Activated CD4-positive, CD25-positive, alpha-beta regulatory T cell treated with anti-CD3 and anti-CD28 coated beads, Interleukin-2, amount 50 U/mL, for 72 hours (primary cell): ENCODE measurements at places on chromosomes 4 and X.

DNA sequence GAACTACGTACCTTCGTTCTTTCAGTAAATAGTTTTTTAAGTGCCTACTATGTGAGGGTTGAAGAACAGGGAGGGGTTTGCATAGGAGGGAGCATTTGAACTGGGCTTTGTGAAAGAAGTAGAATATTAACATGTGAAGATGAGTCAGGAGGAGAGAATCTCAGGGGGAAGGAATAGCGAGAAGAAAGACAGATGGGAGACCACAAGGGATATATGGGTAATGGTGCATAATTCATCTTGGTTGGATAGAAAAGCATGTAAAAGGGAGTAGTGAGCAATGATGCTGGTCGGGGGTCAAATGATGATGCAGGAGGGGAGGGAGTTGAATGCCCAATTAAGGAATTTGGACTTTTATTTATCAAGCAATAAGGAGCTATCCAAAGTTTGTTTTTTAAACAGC is 52.7 kb downstream of the TMEM164 start:
- DNase-seq: no peak

GRCh38 chr4:3789587-3789986 is 23.4 kb downstream of the ADRA2C start:
- no peak for DNase-seq

- no peak for DNase-seq
Measured at GRCh38 chr4:74309223-74309622, 953 bp downstream of the EPGN start.

- DNase-seq: no peak
Measured at GRCh38 chr4:161208564-161208963, 955.2 kb downstream of the FSTL5 start.

DNA sequence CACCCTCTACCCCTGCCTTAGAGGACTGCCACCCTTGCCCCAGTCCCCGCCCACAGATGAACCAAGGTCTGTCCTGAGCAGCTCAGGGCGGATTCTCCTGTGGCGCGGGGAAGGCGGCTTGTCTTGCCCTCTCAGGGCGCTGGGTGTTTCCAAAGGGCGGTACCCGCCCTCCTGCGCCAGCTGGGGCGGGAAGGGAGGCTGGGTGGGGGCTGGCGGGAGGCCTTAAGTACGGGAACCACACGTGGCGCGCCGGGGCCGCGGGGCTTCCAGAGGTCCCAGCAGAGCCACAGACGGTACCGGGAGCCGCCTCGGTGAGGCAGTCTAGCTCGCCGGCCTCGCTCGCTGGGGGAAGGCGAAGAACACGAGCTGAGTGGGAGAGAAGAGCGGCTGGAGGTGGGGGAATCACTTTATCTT is 361.1 kb downstream of the MID1IP1 start:
- DNase-seq: peak; percentile 42

- DNase-seq: no peak
Measured at GRCh38 chr4:102324730-102325129, 20.6 kb downstream of the SLC39A8 start.
